ENCODE measurements at places on chromosomes 1 and 21.

- DNase-seq: no peak
These were observed 113.7 kb downstream of the PTPRU start for GRCh38 chr1:29349871-29350491.

DNA sequence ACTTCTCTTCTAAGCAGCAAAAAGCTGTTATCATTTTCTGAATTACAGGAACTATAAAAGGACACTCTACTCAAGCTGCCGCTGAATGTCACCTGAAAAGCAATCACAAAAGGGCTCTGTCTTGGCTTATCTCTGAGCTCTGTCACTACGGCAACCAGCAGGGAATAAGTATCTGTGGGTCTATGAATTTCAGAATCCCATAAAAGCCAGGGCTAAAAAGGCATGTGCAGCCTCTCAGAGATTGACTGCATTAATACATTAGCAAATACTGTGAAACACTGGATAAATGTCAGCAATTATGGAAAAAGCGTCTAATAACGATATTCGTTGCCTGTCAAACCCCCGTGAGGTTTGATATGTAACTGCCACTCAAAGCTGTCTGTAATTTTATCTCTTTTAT, 210.2 kb upstream of the DMRTA2 start:
- no peak for DNase-seq

DNA sequence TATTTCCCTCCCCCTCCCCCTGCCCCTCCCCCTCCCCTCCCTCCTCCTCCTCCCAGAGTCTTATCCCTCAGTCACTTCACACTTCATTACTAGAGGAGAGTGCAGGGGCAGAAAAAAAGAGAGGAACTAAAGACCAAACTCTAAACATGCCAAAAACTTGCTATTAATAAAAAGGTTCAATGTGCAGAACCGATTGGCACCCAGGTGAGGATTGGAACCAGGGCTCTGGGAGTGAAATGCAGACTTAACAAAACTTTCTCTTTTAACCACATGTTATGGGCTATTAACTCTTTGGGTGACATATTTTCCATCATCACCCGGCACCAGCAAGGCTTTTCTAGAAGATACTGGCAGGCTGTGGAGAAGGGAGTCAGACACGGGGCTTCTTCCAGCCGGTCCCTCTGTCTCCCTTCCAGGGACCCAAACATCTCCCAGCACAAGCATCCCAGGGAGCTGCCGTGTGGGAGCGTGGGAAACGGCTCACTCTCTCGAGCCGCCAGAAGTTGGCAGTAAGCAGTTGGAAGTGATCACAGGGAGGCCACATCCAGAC, 13.6 kb downstream of the NID1 start:
- no peak for DNase-seq

DNA sequence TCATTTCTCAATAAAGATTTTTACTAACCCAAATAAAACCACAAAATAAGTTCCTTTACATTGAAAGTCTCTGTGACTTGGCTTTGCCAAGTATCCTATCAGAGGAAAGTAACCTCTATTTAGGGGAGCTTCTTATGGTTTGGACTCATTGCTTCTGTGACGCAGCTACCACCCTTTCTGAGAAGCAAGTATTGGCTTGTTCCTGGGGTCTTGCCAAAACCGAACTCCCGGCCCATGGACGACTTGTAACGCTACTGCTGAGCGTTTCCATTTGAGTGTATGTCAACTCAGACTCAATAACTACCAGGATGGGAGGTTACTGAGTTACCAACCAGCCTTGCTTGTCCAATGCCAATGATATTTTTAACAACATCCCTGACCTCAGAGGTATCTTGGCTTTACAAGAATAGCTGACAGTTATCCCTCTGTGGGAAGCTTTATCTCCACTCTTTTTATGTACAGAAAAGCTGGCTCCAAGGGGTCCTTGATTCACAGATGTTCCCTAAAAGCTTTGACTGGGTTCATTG, 911.9 kb downstream of the TTLL7 start:
- no peak for DNase-seq

GRCh38 chr1:15598436-15598835, 13.6 kb upstream of the AGMAT start:
- DNase-seq: no peak

DNA sequence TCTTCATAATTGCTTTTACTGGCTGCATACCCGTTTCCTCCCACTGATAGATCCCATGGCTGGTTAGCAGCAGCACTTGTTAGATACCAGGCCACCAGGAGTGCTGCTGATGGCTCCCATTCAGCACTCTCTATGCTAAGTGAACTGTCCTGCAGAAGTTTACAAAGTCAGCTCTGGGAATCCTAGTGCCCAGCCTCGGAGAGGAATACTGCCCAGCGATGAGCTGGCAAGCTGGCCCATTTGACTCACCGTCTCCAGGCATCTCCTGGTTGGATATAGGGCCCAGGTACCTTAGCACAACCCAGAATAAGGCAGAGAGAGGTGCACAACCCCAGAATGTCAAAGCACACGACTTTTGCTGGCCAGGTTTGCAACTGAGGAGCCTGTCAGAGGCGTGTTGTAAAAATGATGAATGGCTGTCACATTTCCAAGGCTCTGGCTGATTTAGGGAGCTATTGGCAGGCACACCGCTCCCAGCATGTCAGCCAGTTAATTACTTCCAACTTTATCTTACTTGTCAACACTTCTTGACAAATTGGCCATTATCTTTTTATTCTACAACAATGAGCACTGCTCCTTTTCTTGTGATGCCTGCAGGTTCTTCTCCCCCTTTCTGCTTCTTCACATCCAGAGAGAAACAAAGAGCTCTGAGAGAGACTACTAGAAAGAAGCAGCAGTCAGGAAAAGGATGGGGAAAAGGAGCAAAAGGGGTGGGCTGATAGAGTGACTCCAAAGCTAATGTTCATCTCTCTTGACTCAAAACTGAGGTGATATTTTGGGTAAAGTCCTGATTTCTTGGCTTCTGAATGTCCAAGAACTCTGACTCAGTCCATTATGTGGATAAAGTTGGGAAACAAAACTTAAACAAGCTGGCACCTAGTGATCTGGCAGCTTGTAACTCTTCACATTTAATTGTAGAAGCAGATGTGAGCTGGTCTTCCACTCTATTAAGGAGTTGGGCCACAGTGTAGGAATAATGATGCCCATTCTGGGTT, 10.8 kb upstream of the ANGPTL7 start:
- no peak for DNase-seq

- DNase-seq: peak; percentile 35
These were observed 13.8 kb downstream of the PARK7 start for GRCh38 chr1:7975212-7975865.

DNA sequence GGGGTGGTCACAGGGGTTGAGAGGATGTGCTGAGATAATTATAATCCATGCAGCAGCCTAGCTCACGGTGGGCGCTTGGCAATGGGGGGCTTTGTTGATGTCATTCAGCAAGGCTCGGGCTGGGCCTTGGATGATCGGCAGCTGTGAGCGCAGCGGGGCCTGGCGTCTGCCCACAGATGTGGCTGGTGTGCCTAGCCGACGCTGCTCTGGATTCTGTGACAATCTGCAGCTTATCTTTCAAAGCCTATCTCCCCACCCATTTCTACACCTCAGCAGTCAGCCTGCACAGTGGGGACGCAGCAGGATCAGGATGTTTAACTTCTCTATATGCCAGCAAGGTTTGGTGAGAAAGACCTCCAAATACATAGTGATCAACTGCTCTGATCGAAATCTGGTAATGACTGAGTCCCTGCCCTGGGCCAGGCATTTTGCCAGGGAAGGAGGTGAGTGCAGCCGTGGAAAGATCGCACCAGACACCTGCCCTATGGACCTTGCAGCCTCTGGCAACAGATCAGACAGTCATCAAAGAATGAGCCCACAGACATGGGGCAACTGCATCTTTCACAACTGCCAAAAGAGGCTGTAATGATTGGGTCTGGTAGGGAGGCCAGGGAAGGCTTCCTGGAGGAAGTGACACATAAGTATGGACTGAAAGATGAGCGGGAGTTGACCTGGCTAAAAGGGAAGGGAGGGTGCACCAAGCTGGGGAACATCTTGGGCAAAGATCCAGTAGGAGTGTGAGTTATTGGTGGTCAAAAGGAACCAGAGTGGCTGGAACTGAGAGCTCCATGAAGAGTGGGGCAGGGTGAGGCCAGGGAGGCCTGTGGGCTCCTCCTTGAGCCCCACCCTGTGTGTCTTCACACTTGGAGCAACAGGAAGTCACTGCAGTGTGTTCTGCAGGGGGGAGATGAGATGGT, 35.3 kb downstream of the EPHB2 start:
- no peak for DNase-seq

DNA sequence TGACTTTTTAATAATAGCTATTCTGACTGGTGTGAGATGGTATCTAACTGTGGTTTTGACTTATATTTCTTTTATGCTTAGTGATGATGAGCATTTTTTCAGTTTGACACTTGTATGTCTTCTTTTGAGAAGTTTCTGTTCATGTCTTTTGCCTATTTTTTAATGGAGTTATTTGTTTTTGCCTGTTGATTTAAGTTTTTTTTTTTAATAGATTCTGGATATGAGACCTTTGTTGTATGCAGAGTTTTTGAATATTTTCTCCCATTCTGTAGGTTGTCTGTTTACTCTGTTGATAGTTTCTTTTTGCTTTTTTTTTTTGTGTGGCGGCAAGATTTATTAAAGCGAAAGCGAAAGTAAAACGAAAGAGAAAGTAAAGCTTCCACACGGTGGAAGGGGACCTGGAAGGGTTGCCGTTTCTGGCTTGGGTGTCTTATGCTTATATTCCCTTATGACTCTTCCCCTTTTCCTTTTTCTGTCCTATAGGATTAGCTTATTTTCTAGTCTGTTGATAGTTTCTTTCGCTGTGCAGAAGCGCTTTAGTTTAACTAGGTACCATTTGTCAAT, 67.6 kb downstream of the TBX19 start:
- peak; percentile 42 for DNase-seq

GRCh38 chr1:12014141-12014991, 4.9 kb upstream of the MIIP start:
- no peak for DNase-seq

DNA sequence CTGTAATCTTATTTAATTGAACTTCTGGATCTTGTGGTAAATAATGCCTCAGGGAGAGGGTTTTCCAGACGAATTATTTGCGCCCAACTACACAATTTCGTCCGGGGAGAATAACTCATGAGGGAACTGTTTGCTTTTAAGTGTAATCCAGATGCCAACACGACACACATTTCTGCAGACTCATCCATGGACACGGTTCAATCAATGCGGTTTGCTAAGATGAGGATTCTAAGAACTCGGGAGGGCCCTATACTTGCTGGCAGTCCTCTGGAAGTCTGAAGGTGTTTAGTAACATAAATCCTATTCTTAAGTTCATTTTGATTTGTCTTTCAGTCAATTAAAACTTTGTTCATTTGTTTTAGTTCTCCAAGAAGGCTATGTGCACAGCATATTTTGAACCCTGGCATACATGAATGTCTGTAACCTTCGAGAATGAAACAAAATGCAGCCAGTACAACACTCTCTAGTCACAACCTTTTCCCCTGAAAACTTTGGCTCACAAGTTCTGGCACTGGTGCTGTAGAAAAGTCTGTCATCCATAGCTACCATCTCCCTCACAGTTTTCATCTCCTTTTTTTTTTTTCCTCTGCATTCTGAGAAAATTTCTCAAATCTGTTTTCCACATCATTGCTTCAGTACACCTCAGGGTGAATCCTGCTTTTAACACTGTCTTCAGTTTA, 38.8 kb downstream of the DIPK1A start:
- DNase-seq: no peak

DNA sequence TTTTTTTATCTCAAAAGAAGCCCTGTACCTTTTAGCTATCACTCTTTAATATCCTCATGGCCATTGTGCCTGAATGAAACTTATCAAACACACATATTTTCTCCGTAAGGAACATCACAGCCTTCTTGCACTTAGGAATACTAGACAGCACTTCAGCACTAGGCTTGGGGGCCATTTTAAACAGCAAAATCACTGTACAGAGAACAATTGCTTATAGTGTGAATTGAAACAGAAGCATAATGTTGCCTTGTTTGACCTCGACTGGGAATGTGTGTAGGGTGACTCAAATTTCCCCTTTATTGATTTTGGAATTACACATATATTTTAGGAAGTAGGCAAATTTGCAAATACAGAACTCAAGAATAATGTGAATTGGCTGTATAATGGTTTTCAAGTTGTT, 36.4 kb downstream of the KYAT3 start:
- DNase-seq: no peak

- DNase-seq: no peak
These were observed 125.0 kb downstream of the TIAM1 start for GRCh38 chr21:31218830-31219608.

- DNase-seq: peak; percentile 60
These were observed 933 bp downstream of the C1orf35 start for GRCh38 chr1:228101994-228102790.

GRCh38 chr1:184512724-184513123, 125.9 kb downstream of the C1orf21 start:
- no peak for DNase-seq

DNA sequence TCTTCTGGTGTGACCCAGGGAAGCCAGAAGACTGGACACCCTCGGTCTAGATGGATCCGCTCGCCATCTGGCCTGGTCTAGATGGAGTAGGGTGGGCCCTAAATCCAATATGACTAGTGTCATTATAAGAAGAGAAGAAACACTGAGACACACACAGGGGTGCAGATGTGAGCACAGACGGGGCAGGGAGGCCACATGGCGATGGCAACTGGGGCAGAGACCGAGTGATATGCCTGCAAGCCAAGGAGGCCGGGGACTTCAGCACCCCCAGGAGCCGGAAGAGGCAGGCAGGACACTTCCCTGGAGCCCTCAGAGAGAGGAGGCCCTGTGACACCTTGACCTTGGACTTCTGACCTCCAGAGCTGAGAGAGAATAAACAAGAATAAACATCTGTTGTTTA, 5.6 kb upstream of the TFF3 start:
- no peak for DNase-seq

GRCh38 chr1:5150191-5150590, 495.8 kb downstream of the AJAP1 start:
- no peak for DNase-seq

DNA sequence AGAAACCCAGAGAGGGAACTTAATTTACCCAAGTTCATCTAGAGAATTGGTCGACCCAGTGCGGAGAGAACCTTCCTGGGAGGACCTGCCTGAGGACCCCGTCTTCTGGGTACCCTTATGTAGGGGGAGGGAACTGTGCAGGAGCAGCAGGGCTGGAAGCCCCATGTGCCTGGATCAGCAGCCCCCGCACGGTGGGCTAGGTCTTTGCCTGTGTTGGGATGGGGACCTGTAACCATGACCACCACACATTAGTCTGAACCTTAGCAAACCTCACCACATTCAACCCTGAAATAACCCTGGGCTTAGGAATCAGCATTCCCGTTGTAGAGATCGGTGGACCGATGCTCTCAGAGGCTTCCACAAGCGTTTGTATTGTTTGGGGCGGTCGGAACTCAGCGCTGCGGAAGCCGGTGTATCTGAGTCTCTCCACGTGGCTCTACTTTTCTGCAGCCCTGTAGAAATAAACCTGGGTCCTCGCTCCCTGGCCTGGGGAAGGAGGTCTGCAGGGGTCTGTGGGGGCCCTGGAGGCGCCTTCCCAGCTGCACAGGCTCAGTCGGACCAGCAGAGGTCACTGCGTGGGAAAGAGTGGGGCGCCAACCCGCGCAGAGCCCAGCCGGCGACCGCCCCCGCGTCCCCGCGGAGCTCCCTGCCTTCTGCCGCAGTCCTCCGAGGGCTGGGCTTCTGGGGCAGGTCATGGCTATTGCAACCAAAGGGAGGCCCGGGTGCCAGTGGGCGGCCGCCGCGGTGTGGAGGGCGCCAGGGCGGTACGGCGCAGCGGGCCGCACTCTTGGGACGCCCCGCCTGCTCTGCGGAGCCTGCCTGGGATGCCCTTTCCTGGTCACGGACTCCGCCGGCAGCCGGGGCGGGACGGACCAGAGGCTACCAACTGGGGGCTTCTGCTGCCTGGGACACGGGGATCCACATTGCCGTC, 36.2 kb upstream of the KCNA10 start:
- peak; percentile 50 for DNase-seq

GRCh38 chr1:86423873-86424272, at the start of gene CLCA2:
Gene CLCA2, plus strand, starts transcription at chr1:86424171. Its CDS starts 77 bp downstream, at chr1:86424248.
- DNase-seq: no peak

All from CD4-positive, alpha-beta T cell treated with Interleukin-2 at 100 ng/mL for 4 hours (primary cell).